ENCODE measurements at places on chromosomes 13 and 19.

DNA sequence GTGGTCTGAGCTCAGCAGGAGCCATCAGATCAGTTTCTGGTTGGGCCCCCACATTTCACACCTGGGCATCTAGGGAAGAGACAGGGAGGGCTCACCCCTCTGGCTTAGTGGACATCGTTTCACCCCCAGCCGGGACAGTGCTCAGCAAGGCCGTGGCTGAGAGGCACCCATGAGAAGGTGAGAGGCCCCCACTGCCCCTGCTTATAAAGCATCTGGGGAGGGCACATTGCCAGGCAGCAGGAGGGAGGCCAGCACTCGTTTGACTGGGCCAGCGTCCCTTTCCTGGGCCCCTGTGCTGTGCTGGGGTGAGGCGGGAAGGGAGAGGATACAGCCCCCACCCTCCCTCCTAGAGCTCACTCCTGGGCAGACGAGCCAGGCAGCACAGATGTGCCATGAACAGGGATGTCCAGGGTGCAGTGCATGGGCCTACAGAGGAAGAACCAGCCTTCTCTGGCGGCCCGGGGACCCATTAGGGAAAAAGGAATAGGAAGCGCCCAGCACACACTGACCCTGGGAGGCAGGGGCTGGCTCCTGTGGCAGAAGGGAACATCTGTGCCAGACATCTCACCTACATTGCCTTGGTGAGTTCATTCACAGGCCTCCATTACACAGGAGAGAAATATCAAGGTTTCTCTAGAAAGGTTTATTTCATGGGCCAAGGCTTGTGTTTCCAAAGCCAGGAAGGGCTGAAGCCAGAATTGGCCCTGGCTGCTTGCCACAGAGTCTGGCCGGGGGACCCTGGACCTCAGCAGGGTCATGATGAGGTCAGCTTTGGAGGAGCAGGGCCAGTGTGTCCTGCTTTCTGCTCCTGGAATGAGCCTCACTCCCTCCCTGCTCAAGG lies 7.7 kb downstream of the AP1M1 start:
- DNase-seq: no peak

DNA sequence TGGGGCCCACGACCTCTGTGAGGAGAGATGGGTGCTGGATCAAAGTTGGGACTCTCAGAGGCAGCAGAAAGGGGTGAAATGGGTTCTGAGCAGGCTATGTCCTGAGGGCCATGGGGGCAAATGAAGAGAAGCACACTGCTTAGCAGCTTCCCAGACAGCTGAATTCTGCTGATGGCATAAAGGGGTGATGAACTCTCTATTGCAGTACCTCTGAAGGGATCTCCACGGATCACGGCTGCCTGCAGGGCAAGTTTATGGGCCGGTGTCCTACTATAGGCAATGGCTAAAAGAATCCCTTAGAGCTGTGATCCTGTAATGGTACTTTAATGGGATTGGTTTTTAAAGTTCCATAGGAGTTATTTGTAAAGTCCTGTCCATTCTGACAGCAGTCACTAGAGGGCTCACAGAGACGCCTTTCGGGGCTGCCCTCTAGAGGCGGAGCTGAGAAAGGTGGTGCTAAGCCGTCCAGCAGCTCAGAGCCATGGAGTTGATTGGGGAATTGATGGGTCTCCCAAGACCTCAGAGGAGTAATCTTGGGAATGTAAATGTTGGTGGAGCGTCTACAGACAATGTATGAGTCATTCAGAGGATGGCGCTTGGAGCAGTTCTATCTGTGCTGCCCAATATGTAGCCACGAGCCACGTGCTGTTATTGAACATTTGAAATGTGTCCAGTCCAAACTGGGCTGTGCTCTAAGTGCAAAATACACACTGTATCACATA lies 287.3 kb downstream of the COG6 start:
- DNase-seq: peak; percentile 59

DNA sequence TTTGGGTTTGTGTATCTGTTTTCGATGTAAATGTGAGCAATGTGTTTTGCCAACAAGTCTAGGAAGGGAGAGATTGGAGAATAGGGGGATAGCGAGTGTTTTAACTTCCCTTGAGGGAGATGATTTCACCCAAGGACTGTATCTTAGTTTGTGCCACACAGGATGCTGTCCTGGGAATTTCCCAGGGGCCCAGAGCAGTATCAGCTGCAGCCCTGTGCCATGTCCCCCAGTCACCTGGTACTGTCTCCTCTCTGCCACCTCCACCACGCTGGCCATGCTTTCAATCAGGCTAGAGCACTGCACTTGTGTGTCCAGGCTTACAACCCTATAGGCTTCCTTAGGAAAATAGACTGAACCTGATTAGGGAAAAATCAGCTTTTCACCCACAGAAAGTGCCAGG lies 40.1 kb upstream of the CLDN10 start:
- no peak for DNase-seq

GRCh38 chr13:47798906-47799305 lies 202.2 kb downstream of the SUCLA2 start:
- no peak for DNase-seq

DNA sequence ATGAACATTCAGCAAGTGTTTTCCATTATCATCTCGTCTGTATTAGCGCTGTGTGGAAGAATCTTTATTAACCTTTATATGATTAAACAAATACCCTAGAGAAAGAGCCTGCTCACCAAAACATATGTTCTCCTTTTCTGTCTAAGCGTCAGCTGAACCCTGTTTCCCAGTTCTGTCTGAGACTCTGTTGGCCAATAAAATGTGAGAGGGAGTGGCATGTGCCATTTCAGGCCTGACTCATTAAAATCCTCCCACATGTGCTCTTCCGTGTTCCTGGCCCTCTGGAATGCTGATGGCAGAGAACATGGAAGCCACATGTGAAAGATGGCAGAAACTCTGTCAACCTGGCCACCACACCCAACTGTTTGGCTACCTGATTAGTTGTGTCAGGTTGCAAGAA lies 181.9 kb upstream of the EDNRB start:
- no peak for DNase-seq

- DNase-seq: no peak
Observed at GRCh38 chr19:43683905-43684304, 13.9 kb upstream of the PLAUR start.

GRCh38 chr13:76758738-76759137 lies 127.5 kb downstream of the KCTD12 start:
- DNase-seq: no peak

DNA sequence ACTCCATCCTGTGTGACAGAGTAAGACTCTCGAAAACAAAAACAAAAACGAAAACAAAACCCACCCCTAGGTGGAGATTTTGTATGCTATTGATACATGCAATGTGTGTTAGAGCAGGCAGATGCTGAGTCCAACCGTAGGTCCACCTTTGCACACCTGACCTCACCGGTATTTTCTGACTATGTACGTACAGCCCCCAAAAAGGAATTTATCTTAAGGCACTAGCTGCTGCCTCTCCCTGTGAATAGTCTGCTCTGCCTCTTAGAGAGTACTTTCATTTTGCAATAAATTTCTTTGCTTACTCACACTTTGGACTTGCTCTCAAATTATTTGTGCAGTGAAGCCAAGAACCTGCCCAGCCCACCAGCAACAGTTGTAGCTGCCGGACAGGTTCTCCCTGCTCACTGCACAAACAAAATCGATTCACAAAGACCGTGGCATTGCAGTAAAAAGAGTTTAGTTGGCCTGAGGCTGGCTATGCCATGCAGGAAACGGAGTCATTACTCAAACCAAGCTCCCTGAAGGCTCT lies 8.2 kb upstream of the ZNF77 start:
- no peak for DNase-seq

DNA sequence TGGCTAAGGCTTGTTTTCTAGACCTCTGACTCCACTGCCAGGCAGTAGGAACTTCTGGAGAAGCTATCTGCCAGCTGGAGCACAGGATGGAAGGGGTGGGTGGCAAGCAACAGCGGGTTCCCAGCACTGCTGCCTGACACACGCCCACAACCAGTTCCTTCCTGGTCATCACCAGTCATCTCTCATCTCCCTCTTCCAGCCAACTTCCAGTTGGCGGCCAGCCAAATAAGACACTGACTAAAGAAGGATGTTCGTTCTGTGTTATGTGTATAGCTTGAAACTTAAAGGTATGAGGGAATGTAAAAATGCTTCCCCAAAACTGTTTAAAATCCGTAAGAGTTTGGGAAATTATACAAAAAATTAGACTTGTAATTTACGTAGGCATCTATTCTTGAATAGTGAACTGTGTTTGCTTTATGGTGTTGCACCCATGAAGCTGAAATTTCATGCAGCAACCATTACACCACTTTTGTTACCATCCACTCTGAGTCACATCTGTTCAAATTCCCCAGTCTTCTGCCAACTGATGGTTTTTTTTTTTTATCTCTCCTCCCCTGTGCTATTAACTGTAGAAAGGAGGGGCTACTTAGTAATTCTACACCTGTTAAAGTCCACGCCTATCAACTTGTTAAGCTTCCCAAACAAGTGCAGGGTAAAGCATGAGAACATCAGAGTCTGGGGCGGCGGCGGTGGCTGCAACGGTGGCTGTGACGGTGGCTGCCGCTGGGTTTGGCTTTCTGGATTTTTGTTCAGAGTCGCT lies 86.2 kb upstream of the FRY start:
- peak; percentile 77 for DNase-seq

- DNase-seq: peak; percentile 92
Observed at GRCh38 chr19:42423462-42424344, 3.5 kb downstream of the LIPE start.

DNA sequence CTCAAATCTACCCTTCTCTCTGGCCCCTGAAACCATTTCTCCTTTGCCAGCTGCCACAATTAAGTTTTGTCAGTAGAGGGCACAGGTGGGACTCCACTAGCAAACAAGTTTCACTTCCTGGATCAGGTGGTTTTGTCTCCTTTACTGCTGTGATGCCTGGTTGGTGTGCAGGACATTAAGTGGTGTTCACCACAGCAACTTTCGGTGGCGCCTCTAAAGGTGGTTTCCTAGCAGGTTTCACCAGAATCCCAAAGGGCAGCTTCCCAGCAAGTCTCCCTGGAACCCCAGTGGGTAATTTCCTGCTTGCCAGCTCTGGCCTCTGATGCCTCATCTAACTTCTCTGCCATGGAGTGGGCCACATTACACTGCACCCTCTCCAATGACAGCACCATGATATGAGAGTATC lies 16.6 kb downstream of the MED4 start:
- DNase-seq: no peak

DNA sequence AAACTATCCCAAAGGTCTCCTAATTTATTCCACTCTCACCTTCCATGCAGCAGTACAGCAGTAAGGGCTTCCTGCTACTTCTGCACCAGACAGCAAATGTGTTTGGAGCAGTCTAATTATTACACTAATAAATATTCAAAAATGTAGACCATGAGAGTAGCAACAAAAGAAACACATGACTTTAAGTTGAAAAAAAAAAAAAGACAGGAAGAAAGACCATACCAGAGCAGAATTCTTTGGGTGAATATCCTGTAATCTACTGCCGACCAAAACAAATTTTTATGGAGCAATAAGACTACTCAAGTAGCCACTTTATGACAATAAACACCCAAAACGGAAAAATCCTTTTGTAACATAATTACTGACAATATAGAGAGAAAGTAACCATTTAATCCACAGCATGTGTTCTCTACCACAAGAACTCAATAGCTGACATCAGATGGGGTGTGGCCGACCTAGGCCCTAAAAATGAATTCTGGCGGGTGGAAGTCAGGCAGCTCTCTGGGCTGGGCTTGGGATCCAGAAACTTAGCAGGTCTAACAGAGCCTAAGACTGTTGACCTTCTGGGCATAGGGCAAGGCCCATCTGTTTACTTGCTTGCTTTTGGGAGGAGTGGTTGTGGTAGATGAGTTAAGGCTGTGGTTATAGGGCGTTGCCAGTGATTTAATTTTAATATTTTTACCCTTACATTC lies 4.6 kb downstream of the KLF12 start:
- DNase-seq: peak; percentile 35

GRCh38 chr19:47176071-47176626 lies 45.5 kb downstream of the SAE1 start:
- DNase-seq: no peak

- peak; percentile 84 for DNase-seq
Observed at GRCh38 chr13:76885203-76886004, 801 bp downstream of the KCTD12 start.

GRCh38 chr19:50725218-50725910 lies 2.2 kb downstream of the CLEC11A start:
- no peak for DNase-seq

- DNase-seq: peak; percentile 32
Observed at GRCh38 chr19:16626796-16627192, 1.2 kb downstream of the MED26 start.

DNA sequence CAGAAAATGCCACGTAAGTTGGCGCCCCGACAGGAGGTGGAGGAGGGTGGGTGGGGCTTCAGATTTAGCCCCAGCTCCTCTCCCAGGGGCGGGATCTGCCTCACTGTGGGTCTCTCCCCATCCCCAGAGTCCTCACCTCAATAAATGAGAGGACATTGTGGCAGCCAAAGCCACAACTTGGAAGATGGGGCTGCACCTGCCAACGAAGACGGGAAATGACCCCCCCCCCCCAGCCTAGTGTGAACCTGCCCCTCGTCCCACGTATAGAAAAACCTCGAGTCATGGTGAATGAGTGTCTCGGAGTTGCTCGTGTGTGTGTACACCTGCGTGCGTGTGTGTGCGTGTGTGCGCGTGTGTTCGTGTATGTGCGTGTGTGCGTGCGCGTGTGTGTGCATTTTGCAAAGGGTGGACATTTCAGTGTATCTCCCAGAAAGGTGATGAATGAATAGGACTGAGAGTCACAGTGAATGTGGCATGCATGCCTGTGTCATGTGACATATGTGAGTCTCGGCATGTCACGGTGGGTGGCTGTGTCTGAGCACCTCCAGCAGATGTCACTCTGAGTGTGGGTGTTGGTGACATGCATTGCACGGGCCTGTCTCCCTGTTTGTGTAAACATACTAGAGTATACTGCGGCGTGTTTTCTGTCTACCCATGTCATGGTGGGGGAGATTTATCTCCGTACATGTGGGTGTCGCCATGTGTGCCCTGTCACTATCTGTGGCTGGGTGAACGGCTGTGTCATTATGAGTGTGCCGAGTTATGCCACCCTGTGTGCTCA lies 1.5 kb upstream of the TRAPPC5 start:
- no peak for DNase-seq

DNA sequence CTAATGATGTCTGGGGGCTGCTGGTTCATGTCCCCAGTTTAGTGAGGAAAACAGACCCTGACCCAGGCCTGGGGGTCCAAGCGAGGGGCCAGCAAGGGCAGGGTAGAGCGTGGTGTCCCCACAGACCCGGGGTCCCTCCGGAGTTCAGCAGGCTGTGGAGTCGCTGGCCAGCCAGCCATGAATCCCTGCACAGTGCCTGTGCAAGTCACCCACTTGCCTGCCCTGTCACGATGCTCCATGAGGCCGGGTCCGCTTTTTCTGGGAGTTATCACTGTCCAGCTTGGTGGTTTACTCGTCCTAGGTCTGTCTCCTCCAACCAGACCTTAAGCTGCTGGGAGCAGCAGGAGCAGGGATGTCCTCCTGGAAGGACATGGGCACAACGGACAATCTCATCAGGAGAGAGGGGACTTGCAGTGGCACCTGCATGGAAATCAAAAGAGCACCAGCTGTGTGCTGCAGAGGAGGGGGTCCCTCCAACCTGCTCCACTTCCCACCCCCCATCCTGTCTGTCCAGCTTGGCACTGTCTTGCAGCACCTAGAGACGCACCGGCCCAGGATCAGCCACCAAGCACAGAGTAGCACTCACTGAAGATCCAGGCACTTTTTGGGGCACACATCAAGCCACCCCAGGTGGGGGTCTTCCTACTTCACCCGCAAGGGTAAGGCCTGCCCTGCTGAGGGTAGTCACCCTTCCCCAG lies 121.8 kb downstream of the URI1 start:
- no peak for DNase-seq

Measured in femur (tissue), 1 donor.